Testis (tissue), 5 donors: ENCODE measurements at places on chromosomes 5 and 9.
A peak's percentile ranks its signal among the peaks of the same experiment; 100 is the strongest.

DNA sequence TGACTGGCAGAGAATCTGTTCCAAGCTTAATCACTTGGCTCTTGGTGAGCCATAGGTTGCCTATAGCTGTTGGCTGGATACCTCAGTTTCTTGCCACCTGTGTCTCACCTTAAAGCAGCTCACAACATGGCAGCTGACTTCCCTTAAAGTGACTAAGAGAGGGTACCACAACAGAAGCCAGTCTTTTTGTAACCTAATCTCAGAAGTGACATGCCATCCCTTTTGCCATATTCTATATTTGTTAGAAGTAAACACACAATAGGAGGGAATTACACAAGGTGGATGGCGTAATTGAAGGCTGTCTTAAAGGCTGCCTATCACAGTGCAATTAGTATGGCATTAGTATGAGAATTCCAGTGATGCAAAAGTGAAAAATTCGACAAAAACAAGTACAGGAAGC, 28.1 kb downstream of the NIPBL start:
- H3K4me1 ChIP-seq = no peaks in the 10 kb centered on the region
- no peaks in the 10 kb centered on the region for H3K36me3 ChIP-seq
- no peaks in the 10 kb centered on the region for H3K27me3 ChIP-seq
- no peak overlapping the region for H3K4me3 ChIP-seq
- H3K27ac ChIP-seq = no peak overlapping the region
- no peak for DNase-seq

DNA sequence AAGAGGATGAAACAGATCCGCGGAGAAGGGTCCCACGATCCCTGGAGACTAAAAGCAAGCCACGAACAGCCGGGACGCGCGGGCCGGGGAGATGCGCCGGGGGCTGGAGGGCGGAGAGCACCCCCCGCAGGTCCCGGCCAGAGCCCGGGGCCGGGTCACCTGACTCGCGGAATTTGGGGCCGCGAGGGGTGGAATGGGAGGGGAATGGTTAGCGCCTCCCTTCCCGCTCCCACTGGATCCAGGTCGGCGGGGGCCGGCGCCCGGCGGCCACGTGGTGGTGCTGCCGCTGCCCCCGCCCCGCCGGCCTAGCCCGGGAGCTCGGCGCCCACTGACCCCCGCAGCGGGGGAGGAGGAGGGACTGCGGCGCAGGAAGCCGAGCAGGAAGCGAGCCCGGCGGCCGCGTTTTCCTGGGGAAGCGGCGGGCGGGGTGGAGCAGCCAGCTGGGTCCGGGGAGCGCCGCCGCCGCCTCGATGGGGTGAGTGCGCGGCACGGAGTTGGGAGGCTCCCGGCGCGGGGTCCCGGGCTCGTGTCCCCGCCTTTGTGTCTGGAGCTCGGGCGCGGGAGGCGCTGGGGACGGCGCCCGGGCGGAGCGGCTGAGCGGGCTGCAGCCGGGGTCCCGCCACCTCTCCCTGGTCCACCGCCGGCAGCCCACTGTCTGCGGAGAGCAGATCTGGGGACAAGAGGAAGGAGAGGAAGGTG, at the start of gene RAI14:
Gene RAI14, plus strand, starts transcription at position 328 of the 699 bp plus-strand sequence. CDS start 30,592 bp downstream, outside the sequence.
- no peaks in the 10 kb centered on the region for H3K4me1 ChIP-seq
- no peaks in the 10 kb centered on the region for H3K36me3 ChIP-seq
- peak; percentile 81 for DNase-seq
- H3K27ac ChIP-seq = peak within 1 kb of the TSS; percentile 90
- H3K4me3 ChIP-seq = peak within 1 kb of the TSS; percentile 90

GRCh38 chr9:76135902-76136301, 245.4 kb downstream of the PCSK5 start:
- no peak for DNase-seq
- H3K27ac ChIP-seq = no peak overlapping the region
- H3K4me3 ChIP-seq = no peak overlapping the region
- H3K36me3 ChIP-seq = no peaks in the 10 kb centered on the region
- peaks cover 8% of the 10 kb centered on the region for H3K4me1 ChIP-seq

DNA sequence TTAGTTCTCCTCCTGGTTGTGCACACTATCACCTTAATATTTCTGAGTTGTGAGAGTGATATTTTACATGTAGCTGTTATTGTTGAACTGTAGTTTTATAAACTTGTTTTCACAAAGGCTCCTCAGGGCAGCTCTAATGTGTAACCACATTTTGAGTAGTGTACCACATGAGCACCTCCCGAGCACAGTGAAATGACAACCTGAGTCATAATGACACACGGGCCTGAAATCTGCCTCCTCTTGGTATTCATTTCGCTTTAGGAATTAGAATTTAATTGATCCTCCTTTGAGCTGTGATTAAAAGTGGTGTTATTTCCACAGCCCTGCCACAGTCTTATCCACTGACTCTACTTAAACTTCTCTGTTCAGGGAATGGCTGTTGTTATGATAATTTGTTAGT, 7.9 kb downstream of the MTRR start:
- no peak for DNase-seq
- no peak overlapping the region for H3K27ac ChIP-seq
- H3K27me3 ChIP-seq = no peaks in the 10 kb centered on the region

DNA sequence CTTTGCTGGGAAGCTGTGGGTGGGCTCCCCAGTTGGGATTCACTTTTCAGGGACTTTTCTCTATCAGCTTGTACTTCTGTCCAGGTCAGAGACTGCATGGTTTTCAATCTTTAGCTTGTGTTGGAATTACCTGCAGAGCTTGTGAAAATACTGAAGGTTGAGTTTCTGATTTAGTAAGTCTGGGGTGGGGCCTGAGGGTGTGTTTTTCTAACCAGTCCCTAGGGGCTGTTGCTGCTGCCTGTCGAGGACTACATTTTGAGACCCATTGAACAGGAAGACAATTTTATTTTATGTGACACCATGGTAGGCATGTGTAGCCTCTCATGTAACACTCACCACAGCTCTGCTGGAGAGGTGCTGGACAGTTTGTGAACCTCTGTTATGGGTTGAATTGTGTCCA, 14.7 kb upstream of the MLANA start:
- no peak for DNase-seq
- H3K4me3 ChIP-seq = no peak overlapping the region
- H3K27ac ChIP-seq = no peak overlapping the region
- H3K4me1 ChIP-seq = no peaks in the 10 kb centered on the region
- H3K36me3 ChIP-seq = no peaks in the 10 kb centered on the region

DNA sequence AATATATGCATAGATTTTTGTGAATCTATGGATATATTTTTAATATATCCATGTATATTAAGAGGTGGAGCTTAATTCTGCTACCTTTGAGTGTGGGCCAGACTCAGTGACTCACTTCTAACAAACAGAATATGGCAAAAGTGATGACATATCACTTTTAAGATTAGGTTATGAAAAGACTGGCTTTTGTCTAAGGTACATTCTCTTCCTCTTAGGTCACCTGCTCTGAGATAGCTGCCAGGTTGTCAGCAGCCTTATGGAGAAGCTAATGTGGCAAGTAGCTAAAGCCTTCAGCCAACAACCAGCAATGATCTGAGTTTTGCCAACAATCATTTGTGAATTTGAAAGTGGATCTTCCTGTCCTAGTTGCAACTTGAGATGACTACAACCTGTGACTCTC, 83.8 kb downstream of the ANKRD31 start:
- H3K4me3 ChIP-seq = no peak overlapping the region
- H3K4me1 ChIP-seq = no peaks in the 10 kb centered on the region
- no peak for DNase-seq
- H3K36me3 ChIP-seq = no peaks in the 10 kb centered on the region
- no peaks in the 10 kb centered on the region for H3K27me3 ChIP-seq

DNA sequence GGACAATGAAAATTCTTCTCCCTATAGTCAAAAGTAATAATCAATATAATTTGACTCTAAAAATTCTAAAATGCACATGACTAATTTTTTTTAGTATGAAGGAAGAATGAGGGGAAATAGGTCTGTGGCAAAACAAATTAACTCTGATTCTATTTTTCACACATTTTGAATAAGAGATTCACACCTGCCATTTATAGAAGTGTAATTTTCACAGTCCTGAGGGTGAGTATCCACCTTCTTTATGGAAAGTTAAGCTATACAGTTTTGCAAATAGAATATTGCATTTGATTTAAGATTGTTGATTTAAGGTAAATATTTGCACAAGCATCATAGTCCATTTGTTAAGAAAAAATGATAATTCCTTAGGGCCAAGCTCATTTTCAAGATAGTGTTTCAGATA, 417.7 kb downstream of the CHSY3 start:
- no peak overlapping the region for H3K4me3 ChIP-seq
- no peak for DNase-seq
- no peak overlapping the region for H3K27ac ChIP-seq
- H3K4me1 ChIP-seq = no peaks in the 10 kb centered on the region
- no peaks in the 10 kb centered on the region for H3K27me3 ChIP-seq

GRCh38 chr5:135887447-135887864, 8.2 kb downstream of the IL9 start:
- H3K4me3 ChIP-seq = no peak overlapping the region
- peak; percentile 63 for DNase-seq
- H3K36me3 ChIP-seq = no peaks in the 10 kb centered on the region
- no peaks in the 10 kb centered on the region for H3K27me3 ChIP-seq

DNA sequence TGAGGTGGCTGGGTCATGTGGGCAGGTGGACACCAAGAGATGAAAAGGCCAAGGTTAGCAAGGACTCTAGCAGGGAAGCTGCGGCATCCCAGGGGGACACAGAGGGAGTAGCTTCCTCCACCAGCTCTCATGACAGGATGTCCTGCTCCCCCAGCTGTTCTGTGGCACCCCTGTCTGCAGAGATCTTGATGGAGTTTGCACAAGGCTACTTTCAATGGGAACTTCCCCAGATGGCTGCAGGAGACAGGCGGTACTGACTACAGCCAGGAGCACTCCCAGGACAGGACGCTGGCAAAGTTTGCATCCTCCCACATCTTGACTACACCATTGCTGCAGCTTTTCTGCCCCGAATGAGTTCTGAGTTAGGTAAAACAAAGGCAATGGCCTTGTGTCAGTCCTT, 312.8 kb downstream of the TLE4 start:
- no peak overlapping the region for H3K4me3 ChIP-seq
- H3K27ac ChIP-seq = no peak overlapping the region
- DNase-seq = no peak
- no peaks in the 10 kb centered on the region for H3K27me3 ChIP-seq
